ENCODE measurements at places on chromosomes 12 and 14.

DNA sequence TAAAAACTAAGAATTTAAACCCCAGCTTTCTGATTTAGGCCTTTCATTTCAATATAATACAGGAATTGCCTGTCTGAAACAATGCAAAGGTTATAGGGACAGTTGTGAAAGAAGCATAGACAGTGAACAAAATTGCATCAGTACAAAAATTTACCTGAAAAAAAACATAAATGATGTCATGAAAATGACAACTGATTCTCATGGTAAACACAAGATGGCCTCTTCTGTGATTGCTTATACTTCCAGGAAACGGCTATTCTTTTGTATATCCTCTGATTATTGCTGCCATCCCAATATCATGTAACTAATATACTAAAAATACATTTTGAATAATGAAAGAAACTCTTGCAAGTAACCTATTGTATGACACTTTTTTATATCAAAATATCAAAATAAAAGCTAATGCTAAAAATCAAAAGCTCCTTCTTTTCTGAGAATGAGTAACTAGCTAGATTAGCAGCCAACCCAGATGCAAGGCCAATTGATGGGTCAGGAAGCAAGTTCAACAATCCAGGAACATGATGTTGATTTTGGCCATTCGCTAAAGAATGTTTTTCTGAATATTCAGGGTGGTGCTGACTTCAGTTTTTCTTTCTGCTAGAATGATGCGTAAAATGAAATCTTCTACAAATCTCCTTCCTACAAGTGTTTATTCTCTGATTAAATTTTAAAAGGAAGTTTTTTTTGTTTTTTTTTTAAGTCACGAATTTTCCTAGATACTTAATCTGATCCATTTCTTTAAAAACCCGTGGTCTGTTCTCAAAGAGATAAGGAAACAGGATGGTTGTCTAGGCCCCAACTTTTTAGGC is 83.6 kb downstream of the ALX1 start:
- no peak for DNase-seq

GRCh38 chr14:53519137-53519536 is 366.0 kb upstream of the DDHD1 start:
- no peak for DNase-seq

DNA sequence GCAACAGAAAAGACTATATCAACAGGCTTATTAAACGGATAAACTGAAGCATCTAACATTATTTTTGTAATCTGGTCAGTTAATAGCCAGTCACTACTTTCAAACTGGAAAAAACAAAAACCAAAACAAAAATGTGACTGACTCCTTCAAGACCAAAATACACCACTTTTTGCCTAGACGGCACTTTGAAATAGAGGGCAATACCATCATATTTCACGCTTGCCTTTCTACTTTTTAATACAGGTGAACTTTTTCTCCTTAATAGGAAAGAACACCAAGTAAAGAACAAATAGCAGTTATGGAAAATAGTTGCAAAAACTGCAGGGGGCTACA is 550 bp upstream of the NUP107 start:
- DNase-seq, result no peak

GRCh38 chr14:22448905-22449599 is 140.0 kb downstream of the DAD1 start:
- DNase-seq, result no peak

- DNase-seq, result no peak
These were observed 64.7 kb upstream of the KRAS start for GRCh38 chr12:25315388-25315787.

- no peak for DNase-seq
These were observed 9.1 kb downstream of the SMCO2 start for GRCh38 chr12:27455589-27455988.

DNA sequence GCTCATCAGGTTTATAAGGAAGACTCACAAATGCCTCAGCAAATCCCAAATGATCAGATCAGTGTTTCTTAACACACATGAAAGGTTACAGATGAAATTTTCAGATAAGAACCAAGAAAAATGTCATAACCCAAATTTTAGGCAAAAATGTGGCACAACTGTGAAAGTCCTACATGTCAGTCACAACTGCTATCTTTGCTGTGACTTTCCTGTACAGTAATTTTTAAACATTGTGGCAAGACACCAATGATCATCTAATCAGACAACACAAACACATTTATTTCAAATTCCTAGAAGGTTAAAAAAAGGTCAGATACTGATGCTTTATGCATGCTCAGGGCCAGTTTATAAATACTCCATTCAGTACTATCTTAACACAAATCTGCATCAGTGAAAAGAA is 31.1 kb downstream of the NUDT4 start:
- no peak for DNase-seq

- DNase-seq, result no peak
These were observed 336.4 kb downstream of the FOXG1 start for GRCh38 chr14:29102996-29103395.

DNA sequence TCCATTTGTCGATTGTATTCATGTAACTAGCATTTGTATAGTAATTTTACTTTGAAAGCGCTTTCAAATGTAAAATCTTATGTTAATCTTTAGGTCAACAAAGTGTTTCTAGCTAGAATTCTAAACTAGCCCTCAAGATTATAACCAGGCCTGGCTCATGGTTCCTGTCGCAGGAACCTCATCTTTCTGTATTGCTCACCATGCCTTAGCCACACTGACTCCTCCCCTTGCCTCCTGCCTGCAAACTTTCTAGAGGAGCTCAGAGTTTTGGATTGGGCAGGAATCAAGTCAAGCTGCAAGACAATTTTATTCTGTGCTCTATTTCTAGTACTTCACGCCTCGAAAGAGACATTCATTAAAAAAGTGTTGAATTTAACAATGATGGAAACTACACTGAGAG is 99.8 kb downstream of the TGFB3 start:
- DNase-seq, result no peak

GRCh38 chr12:70426620-70427019 is 60.5 kb downstream of the KCNMB4 start:
- no peak for DNase-seq

GRCh38 chr14:50944647-50945413 is 547 bp upstream of the PYGL start:
- DNase-seq, result no peak

DNA sequence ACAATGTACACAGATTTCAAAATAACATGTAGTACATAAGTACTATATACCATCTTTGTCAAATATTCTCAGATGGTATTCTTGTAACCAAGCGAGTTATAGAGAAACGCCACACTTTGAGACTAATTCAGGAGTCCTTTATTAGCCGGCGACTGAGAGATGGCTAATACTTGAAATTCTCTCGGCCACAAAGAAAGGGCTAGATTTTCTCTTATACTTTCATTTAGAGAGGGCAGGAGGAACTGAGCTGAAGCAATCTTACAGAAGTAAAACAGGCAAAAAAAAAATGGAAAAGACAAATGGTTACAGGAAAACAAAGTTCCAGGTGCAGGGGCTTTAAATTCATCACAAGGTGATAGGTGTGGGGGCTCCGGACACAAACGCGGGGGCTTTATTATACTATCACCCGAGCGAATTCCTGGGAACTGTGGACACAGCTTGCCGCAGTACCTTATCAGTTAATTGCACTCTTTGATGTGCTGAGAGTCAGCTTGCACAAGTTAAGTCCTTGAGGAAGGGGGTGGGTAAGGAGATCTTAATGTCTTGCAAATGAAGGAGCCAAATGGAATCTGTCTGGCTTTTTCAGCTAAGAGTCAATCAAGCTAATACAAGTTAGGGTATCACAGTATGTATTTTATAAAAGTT is 382.3 kb downstream of the KCNH5 start:
- DNase-seq, result no peak

DNA sequence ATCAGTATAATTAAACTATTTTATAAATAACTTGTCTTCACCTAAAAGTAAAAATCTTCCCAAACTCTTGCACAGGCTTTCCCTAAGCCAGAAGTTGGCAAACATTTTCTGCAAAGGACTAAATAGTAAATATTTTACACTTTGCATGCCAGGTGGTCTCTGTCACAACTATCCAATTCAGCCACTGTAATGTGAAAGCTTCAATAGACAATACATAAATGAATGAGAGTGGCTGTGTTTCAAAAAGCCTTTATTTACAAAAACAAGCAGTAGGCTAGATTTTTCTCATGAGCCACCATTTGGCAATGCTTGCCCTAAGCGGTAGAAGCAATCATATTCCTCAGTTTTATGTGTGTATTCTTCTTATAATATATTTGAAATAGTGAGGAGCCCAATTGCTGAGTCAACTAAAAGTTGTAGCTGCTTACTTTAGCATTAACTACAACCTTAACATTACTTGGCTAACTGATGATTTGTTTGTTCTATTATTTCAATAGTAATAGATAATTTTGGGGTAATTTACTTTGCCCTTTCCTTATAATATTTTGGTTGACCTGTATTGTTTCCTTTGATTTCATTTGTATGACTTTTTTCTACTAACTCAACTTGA is 236.0 kb upstream of the SYT1 start:
- DNase-seq, result no peak

DNA sequence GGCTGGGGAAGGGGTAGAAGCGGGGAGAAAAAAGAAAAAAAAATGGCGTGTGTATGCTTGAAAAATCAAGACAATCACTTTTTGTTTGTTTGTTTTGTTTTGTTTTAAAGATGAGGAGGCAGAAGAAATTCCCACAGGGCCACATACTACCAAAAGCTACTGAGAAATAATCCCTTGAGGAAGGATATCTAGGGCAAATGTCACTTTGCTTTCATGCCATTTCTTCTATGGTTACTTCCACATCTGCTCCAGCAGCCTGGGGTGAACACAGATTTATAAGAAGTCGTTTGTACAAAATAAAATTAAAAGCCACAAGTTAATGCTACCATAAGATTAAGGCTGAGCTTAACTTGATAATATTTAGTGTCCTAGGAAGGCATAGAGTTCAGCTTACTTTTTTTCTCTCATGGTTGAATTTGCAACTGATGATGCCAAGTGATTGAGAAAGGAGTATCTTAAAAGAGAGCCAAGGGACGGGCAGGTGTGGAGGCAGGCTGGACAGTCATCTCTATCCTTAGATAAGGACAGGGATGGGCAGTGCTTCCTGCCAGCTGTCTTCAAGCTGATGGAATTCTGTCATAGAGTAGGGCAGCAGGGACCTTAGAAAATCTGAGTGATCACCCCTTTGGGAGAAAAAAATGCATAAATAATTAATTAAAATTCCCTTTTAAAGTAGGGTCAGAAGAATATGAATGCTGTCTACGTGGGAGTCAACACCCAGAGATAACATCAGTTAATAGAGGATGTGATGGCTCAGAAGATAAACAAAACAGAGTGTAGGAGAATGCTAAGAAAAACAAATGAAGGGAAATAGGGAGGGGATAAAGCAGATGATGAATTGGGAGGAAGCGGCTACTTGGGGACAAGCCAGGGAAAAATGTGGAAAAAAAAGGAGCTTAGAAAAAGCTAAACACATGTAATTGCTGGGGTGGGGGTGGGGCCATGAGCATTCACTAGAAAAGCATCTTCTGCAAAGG is 57.1 kb downstream of the DYRK2 start:
- DNase-seq, result no peak

DNA sequence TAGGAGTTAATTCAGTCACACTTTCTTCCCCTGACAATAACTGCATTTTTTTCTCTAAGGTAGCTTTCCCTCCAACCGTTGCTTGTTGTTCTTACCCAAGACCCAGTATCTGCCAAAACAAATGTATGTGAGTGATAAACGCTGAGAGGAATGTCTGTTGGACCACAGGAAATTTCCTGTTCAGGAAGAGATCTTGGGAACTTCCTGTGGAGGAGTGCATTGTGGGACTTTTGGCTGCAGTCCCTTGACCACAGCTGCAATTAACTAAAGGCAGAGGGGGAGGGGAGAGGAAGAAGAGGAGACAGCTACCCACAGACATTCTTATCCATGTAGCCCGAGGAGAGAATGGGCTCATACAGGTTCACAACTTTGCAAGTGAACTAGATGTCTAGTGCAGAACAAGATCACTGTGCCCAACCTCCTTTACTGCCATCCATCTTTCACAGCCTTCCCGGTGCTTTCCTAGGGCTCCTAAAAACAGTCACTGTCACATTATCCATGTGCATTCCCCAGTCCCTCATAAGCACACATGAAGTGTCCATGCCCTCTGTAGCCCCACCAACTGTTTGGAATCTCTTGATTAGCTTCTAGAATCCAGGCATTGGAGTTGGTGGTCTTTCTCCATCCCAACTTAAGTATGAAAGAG is 149.5 kb downstream of the ETV6 start:
- DNase-seq, result no peak

DNA sequence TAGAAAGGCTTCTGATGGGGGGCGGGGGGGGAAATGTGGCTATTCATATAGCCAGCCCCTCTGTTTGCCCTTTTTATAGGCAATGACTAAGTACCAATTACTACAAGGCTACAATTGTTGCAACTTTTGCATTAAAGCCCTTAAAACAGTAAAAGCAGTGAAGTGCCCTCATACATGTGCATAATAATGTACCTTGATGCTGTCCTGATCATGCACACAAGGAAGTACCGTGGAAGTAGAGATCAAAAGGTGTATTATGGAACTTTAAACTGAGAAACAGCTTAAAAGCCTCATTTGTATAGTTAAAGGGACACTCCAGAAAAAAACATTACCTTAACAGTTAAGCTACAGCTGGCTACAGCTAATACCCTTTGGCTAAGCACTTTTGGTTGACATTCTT is 111.8 kb downstream of the PLEKHG7 start:
- DNase-seq, result no peak

GRCh38 chr12:82970614-82971013 is 283.9 kb downstream of the TMTC2 start:
- DNase-seq, result no peak

DNA sequence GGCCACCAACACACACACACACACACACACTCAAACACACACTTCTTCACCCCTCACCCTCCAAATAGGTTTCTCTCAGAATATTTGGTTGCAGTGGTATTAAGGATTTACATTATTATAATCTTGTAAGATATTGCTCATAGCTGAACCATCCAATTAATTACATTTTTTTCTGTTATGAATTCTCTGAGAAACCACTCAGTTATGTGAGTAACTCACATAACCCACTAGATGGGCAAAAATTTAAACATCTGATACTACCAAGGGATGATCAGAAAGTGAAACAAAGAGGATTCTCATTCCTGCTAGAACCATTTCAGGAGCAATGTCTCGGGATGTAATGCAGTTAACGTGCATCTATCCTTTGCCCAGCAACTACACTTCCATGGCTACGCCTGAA is 31.6 kb downstream of the TMTC1 start:
- DNase-seq, result no peak

DNA sequence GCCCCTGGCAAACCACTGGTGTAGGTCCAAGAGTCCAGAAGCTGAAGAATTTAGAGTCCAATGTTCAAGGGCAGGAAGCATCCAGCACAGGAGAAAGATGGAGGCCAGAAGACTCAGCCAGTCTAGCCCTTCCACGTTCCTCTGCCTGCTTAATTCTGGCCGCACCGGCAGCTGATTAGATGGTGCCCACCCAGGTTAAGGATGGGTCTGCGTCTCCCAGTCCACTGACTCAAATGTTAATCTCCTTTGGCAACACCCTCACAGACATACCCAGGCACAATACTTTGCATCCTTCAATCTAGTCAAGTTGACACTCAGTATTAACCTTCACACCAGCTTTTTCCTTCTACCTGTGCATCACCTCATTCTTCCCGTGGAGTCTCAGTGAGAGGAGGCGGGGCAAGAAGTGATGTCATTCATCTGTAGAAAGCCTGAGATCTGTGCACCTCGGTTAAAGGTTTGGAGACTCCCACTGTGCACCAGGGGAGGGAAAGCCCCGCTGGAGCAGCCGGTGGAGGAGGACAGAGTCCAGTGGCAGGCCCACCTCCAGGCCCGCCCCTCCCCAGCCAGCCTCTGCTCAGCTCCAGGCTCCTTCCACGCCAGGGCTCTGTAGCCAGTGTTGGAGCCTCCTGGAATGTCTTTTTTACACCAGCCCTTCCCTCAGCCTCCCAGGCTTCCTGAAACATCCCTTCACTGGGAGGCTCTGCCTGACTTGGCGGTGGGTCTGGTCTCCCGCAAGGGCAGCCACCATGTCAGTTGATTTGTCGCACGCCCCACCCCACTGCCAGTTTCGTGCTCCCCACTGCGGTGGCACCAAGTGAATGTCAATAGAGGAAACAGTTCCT is 80.1 kb upstream of the DYNC1H1 start:
- DNase-seq, result no peak
